ENCODE measurements at places on chromosomes 11 and 22.

GRCh38 chr11:73320763-73321603, 12.9 kb downstream of the ARHGEF17 start:
- no peak for DNase-seq

GRCh38 chr11:8392886-8393285, 129.2 kb upstream of the LMO1 start:
- DNase-seq, result no peak

DNA sequence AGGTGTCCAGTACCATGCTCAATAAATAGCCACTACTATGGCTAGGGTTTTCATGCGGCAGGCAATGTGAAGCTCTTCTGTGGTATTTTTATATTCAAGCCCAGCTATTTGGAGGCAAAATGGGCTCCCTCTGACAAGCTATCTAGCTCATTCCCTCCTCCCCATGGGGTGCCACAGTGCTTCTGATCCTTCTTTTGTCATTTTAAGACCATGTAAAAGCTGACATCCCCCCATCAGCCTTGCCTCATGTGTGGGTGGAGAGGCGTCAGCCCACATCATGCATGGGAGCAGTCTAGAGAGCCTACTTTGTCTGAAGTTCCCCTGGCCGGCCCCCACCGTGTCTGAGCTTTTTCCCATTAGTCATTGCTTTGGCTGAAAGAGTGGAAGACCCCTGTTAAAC, 59.8 kb downstream of the NAV2 start:
- no peak for DNase-seq

DNA sequence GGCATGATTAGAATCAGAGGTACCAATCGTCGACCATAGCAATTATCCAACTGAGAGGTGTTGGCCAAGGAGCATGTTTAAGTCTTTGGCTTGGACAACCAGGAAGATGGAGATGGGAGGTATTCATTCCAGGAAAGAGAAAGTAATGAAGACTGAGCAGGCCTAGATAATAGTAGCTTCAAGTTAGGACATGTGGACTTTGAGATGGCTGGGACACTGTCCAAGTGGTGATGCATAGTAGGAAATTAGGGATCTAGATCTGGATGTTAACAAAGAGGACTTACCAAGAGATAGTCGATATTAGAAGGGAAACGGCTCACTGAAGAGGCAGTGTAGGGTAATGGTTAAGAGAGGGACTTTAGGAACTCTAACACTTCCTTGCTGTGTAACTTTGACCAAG, 266.7 kb downstream of the FAM76B start:
- DNase-seq, result no peak

GRCh38 chr22:45608763-45609180, 62.9 kb upstream of the ATXN10 start:
- DNase-seq, result no peak

DNA sequence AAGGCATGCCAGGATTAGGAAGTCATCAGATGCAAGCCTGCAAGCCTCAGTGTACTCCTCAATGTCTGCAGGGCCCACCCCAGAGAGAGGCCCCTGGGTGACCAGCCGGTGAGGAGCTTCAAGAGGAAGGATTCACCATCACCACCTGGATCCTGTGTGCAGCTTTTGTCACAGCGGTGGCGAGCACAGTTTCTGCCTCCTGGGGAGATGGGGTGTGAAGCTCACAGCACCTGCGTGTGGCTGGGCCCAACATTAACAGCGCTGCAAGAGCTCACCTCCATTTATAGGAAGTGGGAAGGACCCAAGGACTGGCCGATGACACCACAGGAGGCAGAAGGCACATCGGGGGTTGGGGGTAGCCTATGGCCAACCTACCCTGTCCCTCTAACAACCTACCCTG, 235.3 kb downstream of the CTTN start:
- no peak for DNase-seq

DNA sequence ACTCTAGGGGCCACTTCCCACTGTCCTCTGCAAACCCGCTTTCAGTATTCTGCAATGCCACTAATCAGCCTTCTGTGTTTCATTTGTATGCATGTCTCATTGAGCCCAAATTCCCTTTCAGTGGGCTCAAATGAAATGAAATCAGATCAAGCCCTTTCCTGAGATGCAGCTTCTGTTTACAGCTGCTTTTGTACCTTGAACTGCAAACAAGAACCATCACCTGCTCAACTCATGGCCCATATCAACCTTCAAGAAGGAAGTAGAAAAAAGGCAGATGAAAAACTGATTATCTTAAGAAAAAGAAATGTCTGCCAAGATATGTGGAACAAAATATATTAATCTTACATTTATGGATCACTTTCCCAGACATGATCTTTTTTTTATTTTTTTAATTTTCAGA, 141.1 kb upstream of the ARHGAP42 start:
- no peak for DNase-seq

GRCh38 chr11:128310676-128311445, 276.5 kb downstream of the ETS1 start:
- DNase-seq, result no peak

DNA sequence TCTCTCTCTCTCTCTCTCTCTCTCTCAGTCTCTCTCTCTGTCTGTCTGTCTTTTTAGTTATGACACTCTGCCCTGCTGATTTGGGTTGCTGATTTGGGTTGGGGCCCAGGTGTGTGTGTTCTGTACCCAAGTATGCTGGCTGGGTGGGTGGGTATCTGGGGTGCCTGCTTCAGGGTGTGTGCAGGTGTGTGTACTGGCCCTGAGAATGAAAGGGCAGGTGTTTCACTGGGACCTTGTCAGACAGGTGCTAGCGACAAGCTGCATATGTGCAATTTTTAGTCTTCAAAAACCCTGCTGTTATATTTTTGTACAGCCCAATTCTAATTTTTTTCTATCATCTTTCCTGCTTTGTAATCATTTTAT, 943 bp downstream of the CSF2RB start:
- DNase-seq, result no peak

GRCh38 chr11:31254415-31254814, 115.1 kb downstream of the DCDC1 start:
- no peak for DNase-seq

DNA sequence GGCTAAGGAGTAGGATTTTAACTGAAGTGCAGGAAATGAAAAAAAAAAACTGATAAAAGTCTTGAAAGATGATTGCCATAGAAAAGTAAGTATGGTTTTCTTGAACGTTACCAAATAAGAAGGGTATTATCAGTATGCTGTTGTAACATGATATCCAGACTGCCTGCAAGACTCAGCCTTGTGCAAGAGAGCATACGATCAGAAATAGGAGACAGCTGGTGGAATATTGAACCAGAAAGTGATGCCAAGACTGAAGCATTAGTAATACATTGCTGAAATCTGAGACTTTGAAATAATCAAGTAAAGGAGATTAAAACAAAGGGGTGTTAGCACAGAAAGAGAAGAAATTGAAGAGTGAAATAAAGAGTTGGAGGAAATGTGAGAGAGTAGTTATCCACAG, 452.7 kb upstream of the CNTN5 start:
- no peak for DNase-seq

DNA sequence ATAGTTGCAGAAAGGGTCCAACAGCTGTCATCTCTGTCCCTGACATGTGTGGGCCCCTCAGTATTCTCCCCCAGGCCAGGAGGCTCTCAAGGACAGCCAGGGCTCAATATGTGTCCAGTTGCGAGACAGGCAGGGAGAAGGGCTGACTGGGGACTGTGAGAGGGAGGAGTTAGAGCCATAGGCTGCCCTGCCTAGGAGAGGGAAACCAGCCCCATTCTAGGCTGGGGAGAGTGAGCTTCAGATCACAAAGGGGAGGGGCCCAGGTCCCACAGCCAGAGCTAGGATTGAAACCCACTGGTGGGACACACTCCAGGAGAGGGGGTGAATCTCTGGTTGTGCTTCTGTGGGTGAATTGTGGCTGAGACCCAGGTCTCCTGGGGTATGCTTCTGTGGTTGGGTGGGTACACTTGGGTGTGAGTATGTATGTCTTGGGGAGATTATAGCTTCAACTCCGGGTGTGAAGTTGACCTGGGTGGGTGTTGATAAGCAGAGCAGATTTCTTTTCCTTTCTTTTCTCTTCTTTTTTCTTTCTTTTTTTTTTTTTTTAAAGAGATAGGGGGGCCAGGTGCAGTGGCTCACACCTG, 2.1 kb upstream of the CARNS1 start:
- no peak for DNase-seq

GRCh38 chr11:12377106-12377823, at the start of gene PARVA:
PARVA (plus strand) TSS chr11:12377571; CDS start chr11:12377648, 77 bp downstream.
- DNase-seq, result no peak

DNA sequence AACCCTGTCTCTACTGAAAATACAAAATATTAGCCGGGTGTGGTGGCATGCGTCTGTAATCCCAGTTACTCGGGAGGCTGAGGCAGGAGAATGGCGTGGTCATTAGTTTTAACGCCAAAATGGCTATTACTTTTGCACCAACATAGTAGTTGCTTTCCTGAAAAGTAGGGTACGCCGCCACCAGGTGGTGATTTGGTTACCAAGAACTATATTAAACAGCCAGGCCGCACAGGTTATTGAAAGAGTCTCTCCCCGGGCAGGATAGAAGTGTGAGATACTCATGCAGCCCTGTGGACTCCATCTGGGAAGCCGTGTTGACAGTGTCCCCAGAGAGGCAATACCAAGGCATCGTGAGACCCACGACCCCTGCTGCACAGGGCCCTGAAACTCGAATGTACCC, 24.6 kb upstream of the LRRC32 start:
- no peak for DNase-seq

- no peak for DNase-seq
Observed at GRCh38 chr22:44574057-44574639, 76.1 kb upstream of the RTL6 start.

DNA sequence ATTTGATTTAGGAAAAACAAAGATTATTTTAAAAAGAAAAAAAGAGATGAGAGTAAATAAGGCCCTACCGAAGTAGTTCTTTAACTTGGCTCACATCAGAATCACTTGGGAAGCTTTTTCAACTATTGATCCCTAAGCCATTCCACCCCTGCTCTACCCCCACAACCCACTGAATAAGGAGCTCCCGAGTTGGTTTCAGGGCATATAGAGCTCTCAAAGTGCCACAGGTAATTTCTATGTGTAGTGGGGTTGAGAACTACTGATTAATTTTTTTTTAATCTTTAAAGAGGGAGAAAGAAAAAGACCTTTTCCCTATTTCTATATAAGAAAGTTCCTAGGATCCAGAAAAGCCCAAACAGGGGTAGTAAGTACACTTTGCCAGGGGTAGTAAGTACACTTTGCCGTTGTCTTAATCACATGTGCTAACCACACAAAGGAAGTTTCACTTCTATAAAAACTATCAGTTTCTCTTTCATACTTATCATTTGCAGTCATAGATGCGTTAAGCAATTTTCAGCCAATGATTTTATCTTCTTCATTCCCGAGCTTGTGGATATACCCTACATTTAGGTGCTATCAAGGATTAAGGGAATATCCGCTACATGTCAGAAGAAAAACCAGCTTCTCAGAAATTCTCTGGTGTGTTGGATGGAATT, 108.4 kb upstream of the ZC3H12C start:
- DNase-seq, result peak; percentile 29

GRCh38 chr11:75496305-75496752, 29.4 kb downstream of the GDPD5 start:
- no peak for DNase-seq

- DNase-seq, result no peak
Observed at GRCh38 chr11:122847466-122847865, 9.2 kb downstream of the CRTAM start.

GRCh38 chr11:128135451-128135850, 451.9 kb downstream of the ETS1 start:
- no peak for DNase-seq

DNA sequence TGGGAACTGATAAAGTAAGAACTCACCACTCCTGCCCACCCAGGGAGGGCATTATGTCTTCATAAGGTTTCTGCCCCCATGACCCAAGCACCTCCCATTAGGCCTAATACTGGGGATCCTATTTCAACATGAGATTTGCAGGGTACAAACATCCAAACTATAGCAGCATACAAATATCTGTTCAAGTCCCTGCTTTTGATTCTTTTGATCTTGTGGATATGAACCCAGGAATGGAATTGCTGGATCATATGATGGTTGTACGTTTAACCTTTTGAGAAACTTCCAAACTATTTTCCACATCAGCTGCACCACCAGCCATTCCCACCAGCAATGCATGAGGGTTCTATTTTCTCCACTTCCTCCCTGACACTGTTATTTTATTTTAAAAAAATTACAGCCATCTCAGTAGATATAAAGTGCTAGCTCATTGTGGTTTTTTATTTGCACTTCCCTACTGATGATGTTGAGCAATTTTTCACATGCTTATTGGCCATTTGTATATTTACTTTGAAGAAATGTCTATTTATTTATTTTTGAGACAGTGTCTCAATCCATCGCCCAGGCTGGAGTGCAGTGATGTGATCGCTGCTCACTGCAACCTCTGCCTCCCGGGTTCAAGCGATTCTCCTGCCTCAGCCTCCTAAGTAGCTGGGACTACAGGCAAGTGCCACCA, 7.1 kb upstream of the ATG16L2 start:
- DNase-seq, result no peak

DNA sequence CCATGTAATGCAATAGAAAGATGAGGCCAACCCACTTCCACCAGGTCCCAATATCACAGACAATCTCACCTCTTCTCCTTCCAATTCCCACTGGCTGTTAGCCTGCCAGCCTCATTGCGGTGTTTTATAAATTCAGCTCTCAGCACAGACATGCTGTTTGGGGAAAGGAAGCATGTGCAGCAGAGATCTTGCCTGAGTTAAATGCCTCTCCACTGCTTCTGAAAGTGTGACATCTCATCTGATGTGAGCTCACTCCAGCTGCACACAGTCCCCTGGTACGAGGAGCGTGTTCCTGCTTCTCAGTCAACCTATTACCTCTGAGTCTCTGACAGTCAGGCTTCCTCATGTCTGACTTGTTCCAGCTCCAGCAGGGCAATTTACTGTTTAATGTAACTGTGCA, 122.7 kb upstream of the GUCY1A2 start:
- DNase-seq, result no peak

GRCh38 chr11:84292006-84292405, 1005.8 kb upstream of the CCDC90B start:
- no peak for DNase-seq

GRCh38 chr22:50184004-50184901, 1.5 kb upstream of the TRABD start:
- no peak for DNase-seq

- DNase-seq, result no peak
Observed at GRCh38 chr11:72597721-72598120, 76.5 kb downstream of the PDE2A start.

- no peak for DNase-seq
Observed at GRCh38 chr22:35921044-35921443, 107.6 kb downstream of the RBFOX2 start.

DNA sequence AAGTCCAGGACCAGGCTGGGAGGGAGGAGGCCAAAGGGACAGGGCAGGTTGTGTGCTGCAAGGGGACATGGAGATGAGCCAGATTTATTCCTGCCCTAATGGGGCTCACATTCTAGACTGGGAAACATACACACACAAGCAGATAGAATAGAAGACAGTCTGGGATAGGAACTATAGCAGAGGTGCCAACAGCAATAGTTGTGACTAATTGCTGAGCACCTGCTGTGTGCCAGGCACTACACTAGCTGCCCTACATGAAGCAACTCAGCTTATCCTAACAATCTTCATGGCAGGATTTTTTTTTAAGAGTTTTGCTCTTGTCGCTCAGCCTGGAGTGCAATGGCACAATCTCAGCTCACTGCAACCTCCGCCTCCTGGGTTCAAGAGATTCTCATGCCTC, 11.4 kb downstream of the MOGAT2 start:
- no peak for DNase-seq
